T-helper 2 cell (primary cell): ENCODE measurements at places on chromosomes 4 and X.
A peak's percentile ranks its signal among the peaks of the same experiment; 100 is the strongest.

GRCh38 chrX:110060846-110061537, 58.1 kb downstream of the TMEM164 start:
- no peak for DNase-seq

DNA sequence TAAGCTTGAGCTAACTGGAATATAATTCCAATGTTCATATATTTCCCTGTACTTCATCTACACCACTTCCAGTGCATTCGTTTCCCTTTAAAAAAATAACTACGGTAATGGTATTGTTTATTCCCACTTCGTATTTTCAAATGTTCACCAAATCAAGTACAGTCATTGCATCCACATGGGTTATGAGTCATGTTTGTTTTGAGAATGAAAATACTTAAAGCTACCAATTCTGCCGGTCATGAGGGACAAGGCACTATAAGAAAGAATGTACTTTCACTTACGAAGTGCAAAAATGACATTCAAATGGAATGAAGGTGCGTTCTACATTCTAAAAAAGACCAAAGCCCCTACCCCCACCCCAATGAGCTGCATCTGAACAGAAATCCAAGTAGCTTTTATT, 174.4 kb upstream of the FGF13 start:
- no peak for DNase-seq

GRCh38 chr4:183504930-183505610, at the start of gene ING2:
TSS of gene ING2 (plus strand) at chr4:183505058. CDS start at chr4:183505196, 138 bp downstream.
- no peak for DNase-seq

DNA sequence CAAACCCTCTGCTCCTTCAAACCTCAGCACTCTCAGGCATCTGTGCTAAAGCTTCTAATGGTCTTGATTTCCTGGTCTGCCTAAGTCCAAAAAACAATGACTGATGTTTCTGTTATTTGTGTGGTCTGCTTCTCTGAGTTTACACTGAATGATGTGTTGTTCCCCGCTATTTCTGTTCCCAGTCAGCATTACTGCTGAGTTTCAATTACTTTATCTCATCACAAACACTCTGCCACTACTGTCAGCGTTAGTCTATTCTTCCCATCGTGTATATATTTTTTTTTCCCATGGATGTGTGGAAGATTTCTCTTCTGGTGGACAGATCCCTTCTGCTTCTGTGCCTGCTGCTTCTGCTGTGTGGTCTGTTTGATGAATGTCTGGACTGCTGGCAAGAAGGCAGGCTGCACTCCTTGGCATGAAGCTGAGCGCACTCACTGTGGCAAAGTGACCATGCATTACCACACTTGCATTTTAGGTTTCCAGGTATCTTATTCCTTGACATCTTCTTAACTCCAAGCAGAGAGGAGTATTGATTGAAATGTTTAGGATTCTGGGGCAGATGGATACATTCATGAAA, 106.9 kb upstream of the PAQR3 start:
- DNase-seq: no peak

GRCh38 chr4:7006411-7006810, 36.8 kb upstream of the TADA2B start:
- DNase-seq: no peak

GRCh38 chrX:130082244-130083106, 27.8 kb downstream of the ELF4 start:
- DNase-seq: peak; percentile 57

DNA sequence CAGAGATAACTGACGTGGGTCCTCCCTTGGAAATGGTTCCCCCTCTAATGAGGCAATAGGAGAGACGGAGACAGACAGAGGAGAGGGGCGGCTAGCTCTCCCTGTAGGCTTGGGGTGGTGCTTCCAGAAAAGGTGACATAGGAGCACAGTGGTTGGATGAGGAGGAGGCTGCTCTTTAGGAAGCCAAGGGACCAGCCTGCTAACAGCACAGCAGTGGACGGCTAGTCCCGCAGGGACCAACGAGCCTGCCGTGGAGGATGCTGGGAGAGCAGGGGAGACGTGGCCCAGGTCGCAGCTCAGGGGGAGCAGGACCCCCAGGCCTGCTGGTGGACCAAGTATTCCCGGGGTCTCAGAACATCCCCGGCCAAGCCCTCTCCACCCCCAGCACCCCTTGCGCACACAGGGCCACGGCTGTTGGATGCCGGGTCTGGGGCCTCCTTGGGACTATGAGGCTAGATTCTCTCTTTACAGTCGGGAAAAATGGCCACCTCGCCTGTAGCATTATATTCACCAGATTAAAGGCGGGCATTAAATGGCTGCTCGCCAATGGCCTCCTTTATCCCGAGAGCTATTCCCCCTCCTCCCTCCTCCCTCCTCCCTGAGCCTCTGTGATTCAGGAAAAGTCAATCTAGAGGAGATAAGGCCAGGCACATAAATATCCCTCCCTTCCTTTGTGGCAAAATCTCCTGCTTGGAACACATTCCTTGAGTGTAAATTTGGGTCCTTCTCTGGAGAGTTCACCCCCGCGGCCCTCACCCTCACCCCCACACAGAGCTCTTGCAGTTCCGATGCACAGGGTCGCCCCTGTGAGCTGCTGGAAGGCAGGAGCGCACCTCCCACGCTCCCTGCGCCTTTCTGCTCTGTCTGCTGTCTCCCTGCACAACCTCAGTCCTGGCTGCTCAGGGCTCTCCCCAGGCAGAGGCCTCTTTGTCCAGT, 30.5 kb upstream of the NSG1 start:
- DNase-seq: no peak

DNA sequence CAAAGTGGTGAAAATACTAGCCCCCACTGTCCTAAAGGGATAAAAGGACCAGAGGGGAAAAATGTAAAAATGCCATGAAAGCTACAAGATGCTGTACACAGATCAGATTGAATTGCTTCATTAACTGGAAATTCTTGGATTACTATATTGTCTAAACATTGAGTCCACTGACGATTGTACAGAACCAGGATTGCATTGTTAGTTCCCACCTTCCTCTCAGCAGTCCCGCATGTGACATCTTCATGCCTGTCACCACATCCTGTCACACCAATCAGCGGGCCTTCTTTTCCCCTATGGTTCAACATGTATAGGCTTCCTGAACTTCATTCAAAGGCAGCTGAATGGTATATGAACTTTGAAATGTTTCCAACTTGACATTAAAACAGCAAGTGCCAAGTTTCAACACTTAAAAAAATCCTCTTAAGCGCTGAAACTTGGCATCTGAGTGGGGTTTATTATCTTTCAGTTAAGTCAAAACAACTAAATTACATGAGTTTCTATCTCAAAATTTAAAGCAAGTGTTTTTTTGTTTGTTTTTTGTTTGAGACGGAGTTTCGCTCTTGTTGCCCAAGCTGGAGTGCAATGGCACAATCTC, 24.6 kb downstream of the ZRSR2 start:
- DNase-seq: no peak

DNA sequence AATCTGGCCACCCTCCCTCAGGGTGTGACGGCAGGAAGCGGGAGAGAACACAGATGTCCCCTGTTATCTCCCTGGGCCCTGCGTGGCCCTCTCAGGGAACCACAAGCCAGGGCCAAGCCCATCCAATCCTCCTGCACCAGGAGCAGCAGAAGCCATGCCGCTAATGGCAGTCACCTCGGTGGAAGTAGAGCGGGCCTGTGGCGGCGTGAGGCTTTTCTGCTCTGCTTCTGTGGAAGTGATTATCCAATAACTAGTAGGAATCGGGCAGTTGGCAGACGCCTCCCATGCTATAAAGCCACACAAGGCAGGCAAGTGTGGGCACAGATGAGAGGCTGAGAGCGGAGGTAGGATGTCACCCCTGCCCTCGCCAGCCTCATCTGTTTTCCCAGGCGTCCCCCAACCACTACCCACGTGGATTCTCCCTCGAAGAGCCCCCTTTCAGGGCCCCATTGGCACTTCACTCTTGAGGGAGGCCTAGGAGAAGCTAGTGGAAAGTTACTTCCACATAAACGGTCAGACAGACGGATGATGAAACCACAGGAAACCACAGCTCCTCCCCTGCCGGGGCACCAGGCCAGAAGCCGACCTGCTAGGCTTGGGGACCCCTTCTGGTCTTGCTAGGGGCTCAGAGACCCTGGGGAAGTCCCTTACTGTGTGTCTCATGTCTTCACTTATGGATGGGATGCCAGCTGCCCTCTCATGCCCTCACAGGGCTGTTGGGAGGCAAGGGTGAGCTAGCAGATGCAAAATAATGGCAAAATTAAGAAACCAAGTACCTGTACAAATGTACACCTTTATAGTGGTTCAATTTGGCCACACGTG, 18.8 kb upstream of the TMSB4X start:
- DNase-seq: peak; percentile 82

DNA sequence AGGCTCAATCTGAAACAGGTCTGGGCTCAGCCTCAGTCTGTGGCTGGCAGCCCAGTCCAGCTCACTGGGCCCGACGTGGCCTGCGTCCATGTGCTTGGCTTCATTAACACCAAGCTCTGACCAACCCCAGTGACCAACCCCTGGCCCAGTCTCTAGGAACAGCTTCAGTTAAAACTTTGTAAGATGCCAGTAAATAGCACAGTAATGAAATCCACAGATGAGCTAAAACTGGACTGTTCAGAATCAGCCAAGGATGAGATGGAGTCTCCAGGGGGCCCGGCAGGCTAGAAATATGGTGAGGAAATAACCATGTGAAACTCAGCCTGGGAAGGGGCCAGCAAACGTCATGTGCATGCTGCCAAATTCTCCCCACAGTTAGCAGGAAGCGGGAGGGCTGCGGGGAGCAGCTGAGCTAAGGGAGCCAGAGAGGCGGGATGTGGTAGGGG, 37.1 kb upstream of the XPNPEP2 start:
- DNase-seq: no peak

DNA sequence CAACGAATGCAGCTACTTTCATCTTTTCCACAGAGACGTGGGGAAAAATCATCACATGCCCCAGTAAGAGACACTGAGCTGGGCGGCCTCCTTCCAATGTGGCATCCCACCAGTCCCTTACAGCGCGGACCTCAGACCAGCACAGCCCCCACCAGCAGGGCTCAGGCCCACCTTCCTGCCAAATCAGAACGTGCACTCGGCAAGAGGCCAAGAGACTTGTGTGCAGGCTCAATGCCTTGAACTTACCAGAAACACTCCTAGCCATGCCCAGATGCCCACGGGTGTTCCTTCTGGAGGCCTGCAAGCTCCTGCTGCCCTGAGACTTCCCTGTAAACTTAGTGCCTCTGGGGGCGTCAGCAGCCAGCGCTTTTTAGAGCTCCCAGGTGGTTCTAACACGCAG, 31.2 kb downstream of the WDR1 start:
- no peak for DNase-seq

- no peak for DNase-seq
Observed at GRCh38 chr4:25100021-25100555, 60.2 kb downstream of the SEPSECS start.

DNA sequence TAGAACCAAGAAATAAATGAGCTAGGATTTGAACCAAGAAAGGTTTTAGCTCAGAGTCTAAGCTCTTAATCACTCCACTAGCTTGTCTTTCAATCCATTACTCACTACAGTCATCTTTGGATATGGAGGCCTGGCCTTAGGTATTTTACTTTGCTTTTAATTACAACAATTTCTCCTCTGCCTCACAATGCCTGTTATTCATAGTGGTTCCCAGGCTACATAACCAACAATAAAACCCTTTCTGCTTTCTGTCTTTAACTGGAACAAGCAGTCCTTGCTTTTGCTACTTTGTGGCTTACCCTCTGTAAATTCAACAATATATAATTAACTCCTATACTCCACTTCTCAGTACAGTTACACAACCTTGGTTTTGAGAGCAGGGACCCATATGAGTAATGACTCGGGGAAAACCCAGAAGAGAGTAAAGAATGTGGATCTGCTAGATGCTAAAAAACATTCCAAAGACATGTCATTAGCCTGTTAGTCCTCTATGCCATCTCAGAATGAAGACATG, 94.7 kb upstream of the NAP1L5 start:
- DNase-seq: no peak

- DNase-seq: no peak
Observed at GRCh38 chr4:68347845-68348244, 2.0 kb downstream of the YTHDC1 start.

DNA sequence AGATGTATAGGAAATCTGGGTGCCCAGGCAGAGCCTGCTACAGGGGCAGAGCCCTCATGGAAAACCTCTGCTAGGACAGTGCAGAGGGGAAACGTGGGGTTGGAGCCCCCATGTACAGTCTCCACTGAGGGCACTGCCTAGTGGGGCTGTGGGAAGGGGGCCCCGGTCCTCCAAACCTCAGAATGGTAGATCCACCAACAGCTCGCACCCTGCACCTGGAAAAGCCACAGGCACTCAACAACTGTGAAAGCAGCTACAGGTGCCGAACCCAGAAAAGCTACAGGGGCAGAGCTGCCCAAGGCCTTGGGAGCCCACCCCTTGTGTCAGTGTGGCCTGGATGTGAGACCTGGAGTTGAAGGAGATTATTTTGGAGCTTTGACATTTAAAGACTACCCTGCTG, 5.4 kb upstream of the XPNPEP2 start:
- DNase-seq: no peak

GRCh38 chrX:87941841-87942240, 424.2 kb downstream of the KLHL4 start:
- no peak for DNase-seq

DNA sequence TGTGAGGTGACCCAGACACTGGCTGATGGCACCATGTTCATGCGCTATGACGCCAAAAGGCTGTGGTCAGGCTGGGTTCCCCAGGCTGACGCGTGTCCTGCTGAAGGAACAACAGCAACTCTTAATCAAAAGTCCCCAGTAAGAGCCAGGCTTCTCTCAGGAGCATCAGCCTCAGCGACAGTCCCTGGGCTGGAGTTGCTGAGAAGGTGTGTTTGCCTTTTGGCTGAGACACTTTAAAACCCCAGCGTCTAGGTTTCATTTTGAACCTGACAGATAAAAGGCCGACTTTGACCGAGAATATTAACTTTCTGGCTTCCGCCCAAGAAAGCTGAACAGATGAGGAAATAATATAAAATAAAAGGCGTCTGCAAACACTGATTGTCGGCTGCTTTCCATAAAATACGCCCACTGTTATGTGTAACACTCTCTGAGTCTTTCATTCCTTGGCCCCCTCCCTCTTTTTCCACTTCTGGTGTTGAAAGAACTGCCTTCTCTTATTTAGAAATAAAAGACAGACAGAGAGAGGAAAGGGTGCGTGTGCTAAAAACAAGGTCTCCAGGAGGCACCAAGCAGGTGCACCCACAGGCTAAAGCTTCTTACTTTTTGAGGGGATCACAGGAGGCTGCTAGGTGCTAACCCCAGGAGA, 373.6 kb downstream of the MID1IP1 start:
- DNase-seq: no peak

- no peak for DNase-seq
Observed at GRCh38 chr4:139834226-139834662, 168.6 kb downstream of the MGST2 start.

DNA sequence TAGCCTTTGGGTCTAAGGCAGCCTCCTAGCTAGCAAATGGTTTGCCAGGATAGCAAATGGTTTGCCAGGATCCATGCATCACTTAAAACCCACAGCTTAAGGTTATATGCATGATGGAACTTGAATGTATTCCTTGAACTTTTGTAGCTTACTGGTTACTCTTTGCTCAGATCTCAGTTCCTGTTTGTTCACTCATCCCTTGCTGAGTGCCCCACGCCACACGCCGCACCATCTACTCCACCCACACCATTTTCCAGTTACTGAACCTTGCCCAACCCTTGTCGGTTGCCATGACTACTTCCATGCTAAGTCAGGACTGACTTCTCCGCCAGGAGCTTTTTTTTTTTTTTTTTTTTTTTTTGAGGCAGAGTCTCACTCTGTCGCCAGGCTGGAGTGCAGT, 29.5 kb upstream of the XIAP start:
- DNase-seq: no peak
